ENCODE measurements at places on chromosomes 11 and 22.

DNA sequence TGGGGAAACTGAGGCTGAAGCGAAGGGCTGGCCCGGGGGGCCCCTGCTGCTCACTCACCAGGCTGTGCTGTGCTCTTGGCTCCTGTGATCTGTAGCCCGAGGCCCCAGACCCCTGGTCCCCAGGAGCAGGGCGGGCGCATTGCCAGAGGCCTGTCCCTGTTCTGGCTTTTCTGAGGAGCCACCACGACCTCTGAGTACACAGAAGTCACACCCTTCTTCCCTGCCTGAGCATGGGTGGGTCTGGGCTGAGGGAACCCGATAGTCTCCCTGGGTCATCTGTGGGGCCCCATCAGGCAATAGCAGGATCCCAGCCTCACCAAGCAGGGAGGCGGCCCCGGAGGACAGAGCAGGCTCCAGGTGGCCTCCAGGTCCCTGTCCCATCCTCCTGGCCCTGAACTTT is 5.1 kb downstream of the CASTOR1 start:
- DNase-seq: no peak

DNA sequence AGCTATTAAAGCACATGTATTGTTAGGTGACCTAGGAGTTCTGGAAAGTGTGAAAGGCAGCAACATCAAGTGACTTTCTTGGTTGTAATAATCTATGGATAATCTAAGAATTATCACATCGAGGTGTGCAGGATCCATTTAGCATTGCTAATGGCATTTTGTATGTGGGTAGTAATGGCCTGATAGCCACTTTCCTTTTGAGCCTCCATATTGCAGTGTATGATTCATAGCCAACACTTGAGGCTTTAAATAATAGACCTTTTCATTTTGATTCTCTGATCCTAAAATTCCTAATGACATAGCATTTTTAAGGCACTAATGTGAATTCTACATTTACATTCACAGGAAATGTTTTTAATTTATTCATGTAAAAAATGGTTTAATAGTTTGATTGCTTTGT is 759.4 kb downstream of the NELL1 start:
- no peak for DNase-seq

DNA sequence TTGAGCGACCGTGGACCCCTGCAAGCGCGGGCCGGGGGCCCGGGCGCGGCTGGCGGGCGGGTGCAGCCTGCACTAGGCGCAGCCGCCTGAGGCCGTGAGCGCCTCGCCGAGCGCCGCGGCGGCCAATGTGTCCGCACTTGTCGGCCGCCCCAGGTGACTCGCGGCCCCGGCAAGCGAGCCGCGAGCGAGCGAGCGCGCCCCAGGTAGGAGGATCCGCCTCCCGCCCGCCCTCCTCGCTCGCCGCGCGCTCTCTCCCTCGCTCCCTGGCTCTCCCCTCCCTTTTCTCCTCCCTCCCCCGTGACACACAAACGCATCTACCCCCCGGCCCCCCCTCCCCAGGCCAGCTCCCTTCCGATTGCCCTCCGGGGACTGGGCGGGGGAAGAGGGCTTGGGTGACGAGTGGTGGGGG is at the start of gene WNT7B:
WNT7B (minus strand) TSS at position 160 of the 409 bp plus-strand sequence. CDS start 408 bp downstream, outside the sequence.
- DNase-seq: no peak

- DNase-seq: no peak
Measured at GRCh38 chr11:122101625-122102291, 14.3 kb downstream of the BLID start.

DNA sequence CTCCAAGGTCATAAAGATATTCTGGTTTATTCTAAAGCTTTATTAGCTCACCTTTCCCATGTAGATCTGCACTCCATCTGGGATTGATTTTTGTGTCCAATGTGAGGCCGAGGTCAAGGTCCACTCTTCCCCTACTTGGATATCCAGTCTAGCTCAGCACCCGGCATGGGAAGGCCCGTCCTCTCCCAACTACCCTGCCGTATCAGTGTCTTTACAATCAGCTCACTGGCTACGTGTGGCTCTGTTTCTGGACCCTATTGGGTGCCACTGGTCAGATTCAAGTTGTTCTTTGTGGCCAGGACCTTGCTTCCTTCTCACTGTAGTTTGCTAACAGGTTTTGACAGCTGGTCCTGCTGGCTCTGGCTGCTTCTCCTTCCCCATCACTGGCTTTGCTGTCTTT is 30.9 kb downstream of the KCNQ1OT1 start:
- no peak for DNase-seq

- DNase-seq: peak; percentile 60
Measured at GRCh38 chr11:130636722-130637464, 188.4 kb downstream of the ADAMTS15 start.

- DNase-seq: no peak
Measured at GRCh38 chr11:93736129-93736528, 5.2 kb downstream of the TAF1D start.

- no peak for DNase-seq
Measured at GRCh38 chr11:76773921-76774361, 9.2 kb upstream of the TSKU start.

DNA sequence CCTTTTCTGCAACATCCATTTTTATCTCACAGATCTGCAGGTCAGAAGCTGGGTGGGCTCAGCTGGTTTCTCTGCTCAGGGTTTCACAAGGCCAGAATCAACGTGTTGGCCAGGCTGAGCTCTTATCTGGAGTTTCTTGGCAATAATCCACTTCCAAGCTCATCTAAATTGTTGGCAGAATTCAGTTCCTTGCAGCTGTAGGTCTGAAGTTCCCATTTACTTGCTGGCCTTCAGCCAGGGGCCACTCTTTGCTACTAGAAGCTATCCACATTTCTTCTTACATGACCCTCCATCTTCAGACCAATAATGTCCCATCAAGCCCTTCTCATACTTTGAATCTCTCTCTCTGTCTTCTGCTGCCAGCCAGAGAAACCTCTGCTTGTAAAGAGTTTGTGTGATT is 103.5 kb downstream of the WNT11 start:
- DNase-seq: no peak

DNA sequence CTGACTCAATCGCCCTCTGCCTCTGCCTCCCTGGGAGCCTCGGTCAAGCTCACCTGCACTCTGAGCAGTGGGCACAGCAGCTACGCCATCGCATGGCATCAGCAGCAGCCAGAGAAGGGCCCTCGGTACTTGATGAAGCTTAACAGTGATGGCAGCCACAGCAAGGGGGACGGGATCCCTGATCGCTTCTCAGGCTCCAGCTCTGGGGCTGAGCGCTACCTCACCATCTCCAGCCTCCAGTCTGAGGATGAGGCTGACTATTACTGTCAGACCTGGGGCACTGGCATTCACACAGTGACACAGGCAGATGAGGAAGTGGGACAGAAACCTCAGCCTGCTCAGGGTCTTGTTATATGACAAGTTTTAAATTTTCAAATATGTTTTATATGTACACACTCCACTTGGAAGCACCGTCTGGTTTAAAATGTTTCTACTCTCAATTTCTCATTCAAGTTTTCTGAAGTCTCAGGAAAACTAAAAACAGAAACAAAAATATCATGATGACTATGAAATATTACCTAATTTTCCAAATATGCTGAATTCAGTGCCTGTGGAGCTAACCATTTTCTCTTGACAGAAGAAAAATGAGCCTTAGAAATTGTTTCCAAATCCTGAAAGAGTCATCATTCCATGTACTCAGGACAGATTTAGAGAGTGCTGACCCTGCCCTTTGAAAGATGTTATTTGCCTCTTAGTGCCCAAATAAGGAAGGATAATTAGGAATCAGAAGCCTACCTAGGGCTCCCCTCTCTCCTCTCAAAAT is 48.8 kb upstream of the TOP3B start:
- DNase-seq: no peak

DNA sequence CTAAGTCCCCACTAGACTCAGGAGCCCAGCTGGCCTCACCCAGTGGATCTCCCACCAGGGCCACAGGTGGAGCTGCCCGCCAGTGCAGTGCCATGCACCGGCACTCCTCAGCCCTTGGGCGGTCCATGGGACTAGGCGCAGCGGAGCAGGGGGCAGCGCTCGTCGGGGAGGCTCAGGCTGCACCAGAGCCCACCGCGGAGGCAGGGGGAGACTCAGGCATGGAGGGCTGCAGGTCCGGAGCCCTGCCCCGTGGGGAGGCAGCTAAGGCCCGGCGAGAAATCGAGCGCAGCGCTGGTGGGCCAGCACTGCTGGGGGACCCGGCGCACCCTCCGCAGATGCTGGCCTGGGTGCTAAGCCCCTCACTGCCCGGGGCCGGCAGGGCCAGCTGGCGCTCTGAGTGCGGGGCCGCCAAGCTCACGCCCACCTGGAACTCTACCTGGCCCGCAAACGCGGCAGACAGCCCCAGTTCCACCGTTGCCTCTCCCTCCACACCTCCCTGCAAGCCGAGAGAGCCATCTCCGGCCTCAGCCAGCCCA is 1275.2 kb upstream of the CNTN5 start:
- no peak for DNase-seq

DNA sequence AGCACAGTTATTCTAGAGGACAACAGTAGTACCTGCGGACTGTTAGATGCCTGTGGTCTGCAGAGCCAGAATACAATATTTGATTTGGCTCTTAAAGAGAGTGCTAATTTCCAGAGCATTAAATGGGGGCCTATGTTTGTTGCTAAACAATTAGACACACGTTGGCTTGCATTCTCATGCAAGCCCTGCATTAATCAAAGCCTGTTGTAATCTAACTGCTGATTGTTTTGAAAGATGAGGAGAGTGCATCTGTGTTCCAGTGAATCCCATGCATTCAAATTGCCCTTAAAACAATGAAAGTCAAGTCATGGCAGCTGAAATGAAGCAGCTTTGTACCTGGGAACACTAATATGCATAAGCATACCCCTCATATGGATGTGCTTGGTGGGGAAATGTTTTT is 419.4 kb downstream of the DYNC2H1 start:
- DNase-seq: no peak

GRCh38 chr22:45608763-45609180 is 62.9 kb upstream of the ATXN10 start:
- DNase-seq: peak; percentile 65

DNA sequence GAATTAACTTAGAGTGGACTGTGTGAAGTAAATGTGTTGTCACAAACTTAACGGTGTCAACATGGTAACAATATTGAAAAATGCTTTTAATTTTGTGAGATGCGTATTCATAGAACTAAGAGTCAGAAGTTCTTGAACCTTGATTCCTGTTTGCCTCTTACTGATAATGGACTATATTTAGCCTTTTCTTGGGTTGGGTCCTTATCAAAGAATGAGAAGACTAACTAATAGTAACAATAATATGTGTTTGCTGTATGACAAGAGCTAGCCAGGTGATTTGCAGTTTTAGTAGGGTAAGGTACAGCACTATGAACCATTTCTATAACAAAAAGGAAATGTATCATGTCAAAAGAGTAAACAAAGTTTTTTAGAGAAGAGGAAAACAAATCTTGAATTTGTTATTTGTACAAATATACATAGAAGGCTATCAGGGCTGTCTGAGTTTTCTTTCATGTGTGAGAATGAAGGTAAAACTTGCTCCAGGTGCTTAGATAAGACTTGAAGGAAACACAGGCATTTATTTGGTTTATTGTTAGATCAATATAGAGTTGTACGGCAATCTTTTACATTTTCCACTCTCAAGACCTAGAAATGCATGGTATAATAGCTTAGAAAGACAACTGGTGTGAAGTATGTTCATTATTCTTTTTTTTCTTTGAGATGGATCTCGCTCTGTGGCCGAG is 74.1 kb downstream of the PACS1 start:
- DNase-seq: no peak

- no peak for DNase-seq
Measured at GRCh38 chr22:30048681-30049080, 31.6 kb upstream of the HORMAD2 start.

DNA sequence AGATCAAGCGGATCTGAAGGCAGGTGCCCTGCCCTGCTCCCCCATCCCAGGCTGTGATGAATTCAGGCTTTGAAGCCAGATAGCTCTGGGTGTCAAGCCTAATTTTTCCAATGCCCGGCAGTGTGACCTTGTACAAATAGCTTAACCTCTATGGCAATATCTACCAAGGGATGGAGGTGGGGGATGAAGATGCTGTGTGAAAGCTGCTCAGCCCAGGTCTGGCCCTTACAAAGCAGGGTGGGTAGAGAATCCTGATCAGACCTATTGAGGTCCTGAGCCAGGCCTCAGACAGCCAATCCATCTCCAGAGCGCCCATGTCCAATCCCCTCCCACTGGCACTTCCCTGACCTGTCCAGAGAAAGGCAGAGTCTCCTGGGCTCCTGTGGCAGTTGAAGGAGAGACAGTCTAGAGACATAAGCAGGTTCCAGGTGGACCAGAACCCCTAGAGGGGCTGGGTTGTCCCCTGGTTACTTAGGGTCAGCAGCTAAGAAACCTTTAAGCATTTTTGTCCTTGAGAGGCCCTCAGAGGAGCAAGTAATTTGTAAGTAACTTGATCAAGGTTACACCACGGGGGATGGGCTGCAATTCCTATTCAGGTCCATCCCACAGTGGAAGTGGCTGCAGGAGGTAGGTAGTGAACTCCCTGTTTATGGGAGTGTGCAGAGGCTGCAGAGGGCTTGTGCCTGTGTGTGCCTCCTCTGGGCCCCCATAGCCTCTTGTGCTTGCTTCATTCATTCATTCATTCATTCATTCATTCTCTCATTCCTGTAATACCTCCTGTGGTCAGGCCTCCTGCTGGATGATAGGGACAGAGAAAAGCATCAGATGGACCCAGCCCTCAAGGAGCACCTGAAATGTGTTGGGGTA is 10.4 kb downstream of the P2RY2 start:
- no peak for DNase-seq

GRCh38 chr11:77542296-77542695 is 47.5 kb upstream of the AQP11 start:
- no peak for DNase-seq

- no peak for DNase-seq
Measured at GRCh38 chr11:27255447-27255828, 107.6 kb downstream of the CCDC34 start.

- no peak for DNase-seq
Measured at GRCh38 chr11:119472856-119473222, 49.9 kb upstream of the THY1 start.

DNA sequence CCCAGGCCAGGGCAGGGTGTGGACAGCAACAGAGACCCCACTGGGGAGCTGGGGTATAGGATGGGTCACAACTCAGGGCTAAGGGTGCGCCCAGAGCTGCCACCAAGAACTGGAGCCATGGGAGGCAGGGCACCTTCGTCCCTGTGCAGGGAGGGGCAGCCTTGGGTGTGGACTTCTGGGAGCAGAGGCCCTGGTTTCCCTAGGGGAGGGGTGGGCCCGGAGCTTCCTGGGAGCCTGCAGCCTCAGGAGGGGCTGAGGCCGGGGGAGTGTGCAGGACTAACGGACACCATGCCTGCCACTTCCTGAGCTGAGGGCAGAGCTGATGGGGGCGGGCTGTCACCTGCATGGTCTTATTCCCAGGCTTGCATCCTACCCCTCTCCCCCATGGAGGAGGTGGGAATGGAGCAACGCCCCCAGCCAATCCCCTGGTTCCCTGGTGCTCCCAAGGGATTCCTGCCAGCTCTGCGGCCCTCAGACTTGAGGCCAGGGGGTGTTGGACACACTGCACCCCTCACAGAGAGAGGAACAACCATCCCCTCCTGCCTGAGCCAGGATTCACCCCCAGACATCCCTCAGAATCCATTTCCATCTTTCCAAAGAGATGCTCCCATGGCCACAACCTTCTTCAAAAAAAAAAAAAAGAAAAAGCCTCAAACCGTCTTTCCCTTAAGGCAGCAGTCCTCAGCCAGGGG is 225.7 kb downstream of the CTTN start:
- DNase-seq: no peak

- DNase-seq: no peak
Measured at GRCh38 chr11:111409915-111410314, 30.8 kb upstream of the POU2AF1 start.

- DNase-seq: no peak
Measured at GRCh38 chr11:28756977-28757376, 648.8 kb downstream of the METTL15 start.
